ENCODE measurements at places on chromosomes 3 and 15.

DNA sequence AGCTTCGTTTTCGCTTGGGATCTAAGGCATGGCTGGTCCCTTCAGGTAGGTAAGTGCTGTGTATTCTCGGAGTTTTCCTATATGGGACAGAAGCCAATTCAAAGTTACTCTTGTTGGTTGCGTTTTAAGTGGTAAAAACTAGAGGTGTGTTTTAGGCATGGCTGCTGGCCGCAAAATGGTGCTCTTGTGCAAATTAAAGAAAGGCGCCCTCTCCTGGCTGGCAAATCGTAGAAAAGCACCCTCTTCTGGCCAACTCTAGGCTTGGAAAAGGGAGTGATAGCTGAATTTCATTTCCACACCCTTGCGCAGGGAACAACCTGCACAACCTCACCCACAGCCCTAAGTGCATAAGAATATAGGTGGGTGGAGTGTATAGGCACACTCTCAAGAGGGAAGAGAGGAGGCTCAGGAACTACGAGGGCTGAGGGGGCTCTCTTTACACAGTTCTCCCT lies 23.5 kb downstream of the DRD3 start:
- no peak for DNase-seq

DNA sequence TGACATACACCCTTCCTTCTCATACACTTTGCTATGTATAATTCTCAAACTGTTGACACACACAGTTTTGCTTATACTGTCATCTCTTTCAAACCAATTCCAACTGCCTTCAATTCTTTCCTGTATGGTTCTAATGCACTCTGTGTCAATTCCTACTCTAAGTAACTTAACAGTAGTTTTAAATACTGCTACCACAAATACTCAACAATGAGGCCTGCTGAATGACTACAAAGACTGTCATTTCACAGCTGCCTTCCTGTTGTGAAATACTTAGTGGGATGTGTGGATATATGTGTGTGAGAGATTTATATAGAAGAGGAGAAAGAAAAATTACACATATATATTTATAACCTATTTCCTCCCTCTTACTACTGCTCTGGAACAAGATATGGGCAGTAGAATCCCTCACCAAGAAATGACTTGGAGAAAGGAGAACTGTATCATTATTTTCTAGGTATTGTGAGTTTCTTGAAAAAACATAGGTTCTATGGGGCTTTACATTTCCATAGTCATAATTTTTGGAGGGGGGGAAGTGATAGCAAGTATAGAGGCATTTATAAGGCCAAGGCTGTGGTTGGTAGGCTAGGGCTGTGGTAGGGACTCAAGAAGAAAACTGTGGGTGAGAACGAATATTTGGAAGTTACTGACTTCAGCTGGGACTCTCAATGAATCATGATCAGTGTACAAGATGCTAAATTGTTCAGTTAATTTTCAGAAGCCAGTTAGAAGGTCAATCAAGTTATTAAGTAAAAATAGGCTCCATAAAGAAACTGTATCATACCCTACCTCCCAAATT lies 88.7 kb downstream of the ANKRD28 start:
- no peak for DNase-seq

DNA sequence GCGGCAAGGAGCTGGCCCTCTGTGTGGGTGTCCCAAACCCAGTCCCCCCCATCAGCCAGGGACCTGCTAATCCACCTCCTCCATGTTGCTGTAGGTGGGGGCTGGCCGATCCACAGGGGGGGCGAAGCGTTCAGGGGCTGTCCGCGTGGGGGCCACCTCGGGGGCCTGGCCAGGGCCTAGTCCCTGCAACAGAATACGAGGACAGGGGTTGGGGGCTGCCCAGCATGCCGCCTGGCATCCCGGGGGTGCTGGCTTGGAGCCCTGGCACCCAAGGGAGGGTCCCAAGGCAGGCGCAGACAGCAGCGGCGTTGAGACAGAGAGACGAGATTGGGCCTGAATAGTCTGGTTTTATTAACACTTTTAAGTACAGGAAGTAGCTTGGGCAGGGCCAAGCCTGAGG lies 3.8 kb upstream of the QARS1 start:
- DNase-seq = no peak

GRCh38 chr3:159791336-159791735 lies 197.3 kb upstream of the IL12A start:
- DNase-seq = no peak

GRCh38 chr3:73502609-73503583 lies 121.8 kb downstream of the PDZRN3 start:
- DNase-seq = peak; percentile 41

DNA sequence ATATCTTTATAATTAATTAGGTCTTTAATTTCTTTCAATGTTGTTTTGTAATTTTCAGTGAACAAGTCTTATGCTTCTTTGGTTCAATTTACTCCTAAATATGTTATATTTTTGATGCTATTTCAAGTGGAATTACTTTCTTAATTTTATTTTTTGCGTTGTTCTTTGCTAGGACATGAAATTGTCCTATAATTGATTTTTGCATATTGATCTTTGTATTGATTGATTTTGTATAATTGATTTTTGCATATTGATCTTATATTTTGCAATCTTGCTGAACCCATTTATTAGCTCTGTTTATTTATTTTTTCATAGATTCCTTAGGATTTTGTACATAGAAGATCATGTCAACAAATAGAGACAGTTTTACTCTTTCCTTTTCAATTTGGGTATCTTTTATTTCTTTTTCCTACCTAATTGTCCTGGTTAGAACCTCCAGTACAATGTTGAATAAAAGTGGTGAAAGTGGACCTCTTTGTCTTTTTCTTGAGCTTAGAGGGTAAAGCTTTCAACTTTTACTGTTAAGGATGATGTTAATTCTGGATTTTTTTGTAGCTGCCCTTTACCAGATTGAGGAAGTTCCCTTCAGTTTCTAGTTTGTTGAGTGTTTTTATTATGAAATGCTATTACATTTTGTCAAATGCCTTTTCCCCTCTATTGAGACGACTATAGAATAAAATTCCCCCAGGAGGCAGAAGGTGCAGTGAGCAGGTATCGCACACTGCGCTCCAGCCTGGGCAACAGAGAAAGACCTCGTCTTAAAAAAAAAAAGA lies 36.8 kb upstream of the CCDC50 start:
- DNase-seq = no peak

GRCh38 chr3:58459160-58459559 lies 25.5 kb upstream of the PDHB start:
- DNase-seq = no peak

DNA sequence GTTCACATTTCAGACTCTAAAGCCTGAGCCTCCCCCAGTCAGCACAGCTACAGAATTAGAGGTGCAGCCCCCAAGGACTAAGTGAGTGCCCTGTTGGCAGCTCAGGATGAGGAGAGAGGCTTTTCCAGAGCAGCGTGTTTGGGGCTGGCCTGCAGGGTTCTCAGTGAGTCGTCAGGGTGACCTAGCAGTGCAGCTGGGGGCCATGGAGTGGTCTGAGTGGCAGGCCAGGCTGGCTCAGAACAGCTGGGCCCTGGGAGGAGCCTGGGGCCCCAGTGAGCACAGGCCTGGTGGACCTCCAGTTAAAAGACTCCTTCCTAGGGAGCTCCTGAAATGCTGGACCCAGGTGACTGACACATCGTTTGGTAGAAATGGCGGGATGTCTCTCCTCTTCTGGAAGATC lies 108.3 kb downstream of the SLC49A4 start:
- no peak for DNase-seq

DNA sequence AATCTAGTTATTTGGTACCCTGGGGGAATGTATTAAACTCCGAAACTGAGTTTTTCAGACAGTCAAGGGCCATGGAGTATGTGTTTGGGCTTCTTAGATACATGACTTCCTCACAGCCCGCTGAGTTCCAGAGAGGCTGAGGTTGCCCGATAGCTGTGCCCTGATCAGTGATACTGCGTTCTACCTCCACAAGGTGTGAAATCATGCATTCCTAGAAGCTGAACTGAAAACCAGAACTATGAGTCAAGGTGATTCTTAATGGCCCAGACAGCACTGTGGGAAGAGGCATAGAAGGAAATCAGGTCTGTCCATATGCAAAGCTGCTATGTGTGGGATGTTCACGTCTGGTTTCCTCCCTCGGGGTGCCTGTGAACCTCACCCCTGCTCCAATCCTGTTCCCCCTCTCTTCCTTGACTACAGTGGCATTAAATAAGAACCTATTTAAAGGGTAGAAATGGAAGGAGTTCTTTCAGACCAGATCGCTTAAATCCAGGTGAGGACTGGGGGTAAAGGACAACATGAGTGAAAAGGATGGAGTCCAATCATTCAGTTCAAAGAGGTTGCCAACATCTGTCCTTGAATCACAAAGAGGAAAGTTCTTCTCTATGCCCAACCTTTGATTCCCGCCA lies 74.3 kb downstream of the MYO1E start:
- DNase-seq = no peak

- no peak for DNase-seq
Observed at GRCh38 chr15:96053781-96054428, 276.6 kb upstream of the NR2F2 start.

DNA sequence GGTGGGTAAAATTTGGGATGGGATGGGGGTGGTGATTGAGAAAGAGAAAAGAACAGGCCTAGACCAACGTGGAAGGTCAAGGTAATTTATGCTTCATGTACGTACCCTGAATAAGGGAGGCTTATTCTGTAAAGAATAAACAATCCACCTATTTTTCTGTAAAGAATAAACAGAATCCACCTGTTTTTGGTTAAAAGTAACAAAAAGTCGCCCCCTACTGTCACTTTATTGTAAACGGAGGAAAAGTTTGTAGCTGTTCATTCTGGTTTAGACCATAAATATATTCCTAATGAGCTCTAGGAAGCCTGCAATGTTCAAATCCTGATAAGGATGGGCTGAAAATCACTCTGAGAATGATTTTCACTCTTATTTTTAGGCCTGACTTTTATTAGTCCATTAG lies 23.5 kb upstream of the SQOR start:
- no peak for DNase-seq

DNA sequence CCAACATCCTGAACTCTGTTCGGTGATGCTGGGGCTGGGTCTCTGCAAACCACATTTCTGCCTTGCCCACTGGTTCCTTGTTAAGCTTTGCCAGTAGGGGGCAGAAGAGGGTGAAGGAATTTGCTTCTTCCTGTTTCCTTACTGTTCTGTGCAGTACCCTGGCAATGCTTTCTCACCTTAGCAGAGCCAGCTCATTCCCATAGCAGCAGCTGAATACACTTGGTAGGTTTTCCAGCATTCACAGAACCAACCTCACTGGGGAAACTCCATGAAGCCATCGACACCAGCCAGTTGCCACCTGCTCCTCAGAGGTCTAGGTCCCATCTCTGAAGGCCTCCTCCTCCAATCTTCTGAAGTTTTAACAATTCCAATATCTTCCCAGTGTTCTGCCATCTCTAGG lies 308.4 kb downstream of the PDCD6IP start:
- no peak for DNase-seq

DNA sequence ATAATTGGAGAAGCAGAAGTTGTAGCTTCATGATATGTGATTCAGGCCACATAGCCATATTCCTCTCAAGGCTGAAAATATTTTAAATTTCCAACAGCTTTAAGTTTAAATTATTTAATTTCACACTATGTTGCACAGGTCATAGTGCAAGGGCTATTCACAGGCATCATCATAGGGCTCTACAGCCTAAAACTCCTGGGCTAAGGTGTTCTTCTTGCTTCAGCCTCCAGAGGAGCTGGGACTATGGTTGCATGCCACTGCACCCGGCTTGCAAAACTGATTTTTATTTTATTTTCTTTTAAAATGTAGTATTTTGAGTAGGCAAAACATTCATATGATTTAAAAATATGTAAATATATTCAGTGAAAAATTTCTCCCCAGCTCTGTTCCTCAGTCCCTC lies 6.0 kb upstream of the CEP97 start:
- no peak for DNase-seq

DNA sequence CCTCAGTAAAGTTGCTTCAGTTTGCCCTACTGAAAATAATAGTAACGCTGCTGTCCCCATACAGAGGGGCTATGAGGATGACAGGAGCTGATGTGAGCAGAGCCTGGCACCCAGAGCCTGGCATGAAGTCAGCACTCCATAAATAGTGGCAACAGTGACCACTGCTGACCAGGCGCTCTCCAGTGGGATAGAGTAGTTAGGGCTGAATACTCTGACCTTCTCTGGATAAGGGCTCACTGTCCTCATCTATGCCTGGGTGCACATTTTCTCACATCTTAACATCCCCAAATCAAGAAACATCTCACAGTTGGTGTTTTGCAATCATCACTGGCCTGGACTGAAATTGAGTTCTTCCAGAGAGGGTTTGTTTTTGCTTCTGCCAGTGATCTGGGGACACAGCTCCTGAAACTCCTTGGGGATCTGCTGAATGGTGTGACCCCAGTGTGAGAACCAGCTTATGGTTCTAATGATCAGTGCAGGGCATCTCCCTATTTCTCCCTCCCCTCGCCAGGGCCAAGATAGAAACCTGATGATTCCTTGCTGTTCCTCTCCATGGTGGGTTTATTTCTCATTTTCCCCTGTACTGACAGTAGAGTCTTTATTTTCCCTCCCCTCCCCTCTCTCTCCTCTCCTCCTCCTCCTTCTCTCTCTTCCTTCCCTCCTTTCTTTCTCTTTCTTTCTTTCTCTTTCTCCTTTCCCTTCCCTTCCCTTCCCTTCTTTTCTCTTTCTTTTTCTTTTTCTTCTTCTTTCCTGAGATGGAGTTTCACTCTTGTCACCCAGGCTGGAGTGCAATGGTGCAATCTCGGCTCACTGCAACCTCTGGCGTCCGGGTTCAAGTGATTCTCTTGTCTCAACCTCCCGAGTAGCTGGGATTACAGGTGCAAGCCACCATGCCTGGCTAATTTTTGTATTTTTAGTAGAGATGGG lies 3.5 kb upstream of the PCSK6 start:
- peak; percentile 68 for DNase-seq

DNA sequence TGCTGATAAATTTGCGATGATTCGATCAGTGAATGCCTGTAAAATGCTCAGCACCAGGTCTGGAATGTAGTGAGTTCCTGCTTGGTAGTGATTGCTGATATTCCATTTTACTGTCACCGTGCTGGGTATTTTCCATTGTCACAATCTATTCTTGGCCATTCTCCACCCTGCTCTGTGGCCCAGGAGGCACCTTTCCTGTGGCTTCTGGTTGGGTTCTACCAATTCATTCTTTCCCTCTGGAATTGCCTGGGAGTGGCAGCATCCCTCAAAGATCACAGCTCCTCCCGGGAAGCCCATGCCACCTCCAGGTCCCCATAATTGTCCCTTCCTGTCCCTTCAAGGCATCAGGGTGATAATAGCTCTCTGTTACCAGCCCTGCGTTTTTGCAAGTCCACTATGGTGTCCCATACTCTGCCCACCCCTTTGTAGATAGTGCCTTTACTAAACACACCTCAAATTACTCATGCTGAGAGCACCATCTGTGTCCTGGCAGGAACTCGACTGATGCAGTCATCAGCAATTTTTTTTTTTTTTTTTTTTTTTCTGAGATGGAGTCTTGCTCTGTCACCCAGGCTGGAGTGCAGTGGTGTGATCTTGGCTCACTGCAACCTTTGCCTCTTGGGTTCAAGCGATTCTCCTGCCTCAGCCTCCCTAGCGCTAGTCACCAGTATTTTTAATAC lies 177.8 kb upstream of the PROK2 start:
- DNase-seq = no peak
